HFFc6 (cell line): ENCODE measurements at places on chromosomes 2 and 18.

DNA sequence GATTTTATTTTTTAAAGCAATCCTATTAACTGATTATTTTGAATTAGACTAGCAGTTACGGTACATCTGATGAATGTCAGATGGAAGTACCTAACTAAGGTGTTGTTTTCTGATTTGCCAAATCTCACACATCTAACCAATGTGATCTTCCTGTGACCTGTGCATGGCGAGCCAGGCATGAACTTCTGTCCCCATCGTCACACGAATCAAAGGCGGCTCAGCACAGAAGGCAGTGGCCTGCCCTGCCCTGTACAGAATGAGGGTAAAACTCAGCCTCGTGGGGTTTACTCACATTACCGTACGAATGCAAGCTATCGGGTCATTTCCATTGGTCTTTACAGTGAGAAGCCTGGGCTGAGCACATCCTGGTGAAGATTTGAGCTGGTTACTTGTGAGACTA is 87.3 kb downstream of the WDSUB1 start:
- DNase-seq: no peak

DNA sequence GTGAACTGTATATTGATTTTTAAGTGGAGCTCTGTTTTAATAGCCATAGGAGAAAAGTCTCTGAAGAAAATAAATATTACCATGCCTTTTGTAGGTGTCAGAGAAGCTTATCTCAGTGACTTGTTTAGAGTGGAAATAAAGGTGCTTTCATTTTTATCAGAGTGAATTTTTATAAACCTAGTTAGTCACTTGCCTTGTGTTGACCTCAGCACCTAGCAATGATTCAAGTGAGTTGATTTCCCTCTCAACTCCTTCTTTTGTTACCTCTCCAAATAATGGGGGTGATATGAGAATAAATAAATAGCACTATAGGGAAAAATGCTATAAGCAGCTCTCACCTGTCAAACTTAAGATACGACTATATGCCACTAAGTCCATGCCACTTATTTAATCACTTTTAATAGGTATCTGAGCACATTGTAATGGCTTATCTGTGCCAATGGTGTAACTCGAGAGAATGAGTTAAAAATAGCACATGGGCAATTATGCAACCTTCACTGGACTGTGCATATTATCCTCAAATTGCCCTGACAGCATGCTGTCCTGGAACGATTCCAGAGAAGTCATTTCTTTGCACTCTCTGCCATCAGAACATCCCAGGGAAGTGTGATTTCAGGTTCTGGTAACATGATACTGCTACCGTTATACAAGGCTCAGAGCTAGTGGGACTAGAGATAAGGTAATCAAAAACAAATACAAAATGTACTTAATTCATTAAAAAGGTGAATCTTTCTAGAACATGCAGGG is 290.8 kb downstream of the CCDC85A start:
- DNase-seq: peak; percentile 54

GRCh38 chr2:144131042-144131441 is 388.9 kb downstream of the ZEB2 start:
- peak; percentile 40 for DNase-seq

- DNase-seq: no peak
These were observed 105.2 kb downstream of the GALNT14 start for GRCh38 chr2:31033032-31033431.

GRCh38 chr2:102386867-102387541 is 31.4 kb downstream of the IL18R1 start:
- no peak for DNase-seq

DNA sequence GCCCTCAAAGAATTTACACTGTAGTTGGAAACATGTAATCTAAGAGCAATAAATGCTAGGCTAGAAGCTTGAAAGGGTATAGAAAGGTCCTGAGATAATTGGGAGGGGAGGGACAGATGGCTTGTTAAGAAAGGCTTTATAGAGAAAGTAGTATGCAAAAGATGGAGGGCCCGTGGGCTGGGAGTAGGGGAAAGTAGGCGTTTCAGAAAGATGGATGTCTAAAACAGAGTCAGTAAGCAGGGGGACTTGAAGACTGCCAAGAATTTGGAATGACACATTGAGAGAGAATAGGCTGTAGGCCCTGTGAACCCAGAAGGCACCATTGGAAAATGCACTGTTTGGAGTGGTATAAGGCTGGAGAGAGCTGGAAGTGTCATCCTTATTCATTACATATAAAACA is 822 bp downstream of the PSMG2 start:
- DNase-seq: peak; percentile 35

- peak; percentile 41 for DNase-seq
These were observed 83.5 kb downstream of the COBLL1 start for GRCh38 chr2:164757934-164758695.

GRCh38 chr2:155690785-155691184 is 641.7 kb downstream of the NR4A2 start:
- DNase-seq: no peak

GRCh38 chr2:169110916-169111315 is 41.6 kb downstream of the DHRS9 start:
- DNase-seq: no peak

- no peak for DNase-seq
These were observed 5.3 kb downstream of the LHCGR start for GRCh38 chr2:48750128-48750739.

DNA sequence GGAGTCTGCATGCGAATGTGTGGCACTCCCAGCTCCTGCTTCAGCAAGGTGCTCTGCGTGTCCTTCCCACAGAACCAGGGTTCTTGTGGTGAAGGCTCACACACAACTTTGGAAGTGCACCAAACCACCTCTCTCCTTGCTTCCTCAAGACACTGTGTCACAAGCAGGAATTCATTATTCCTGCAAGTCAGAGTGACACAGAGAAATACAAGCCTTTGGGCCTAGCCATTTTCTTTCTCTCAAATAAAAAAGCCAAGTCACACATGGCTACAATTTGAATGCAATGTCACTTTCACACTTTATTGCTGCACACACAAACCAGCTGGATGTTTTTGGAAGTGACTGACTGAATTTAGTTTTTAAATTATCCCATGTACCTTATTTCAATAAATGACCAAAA is 30.1 kb upstream of the THOC1 start:
- no peak for DNase-seq

GRCh38 chr2:13524492-13524891 is 807.8 kb downstream of the TRIB2 start:
- DNase-seq: no peak

DNA sequence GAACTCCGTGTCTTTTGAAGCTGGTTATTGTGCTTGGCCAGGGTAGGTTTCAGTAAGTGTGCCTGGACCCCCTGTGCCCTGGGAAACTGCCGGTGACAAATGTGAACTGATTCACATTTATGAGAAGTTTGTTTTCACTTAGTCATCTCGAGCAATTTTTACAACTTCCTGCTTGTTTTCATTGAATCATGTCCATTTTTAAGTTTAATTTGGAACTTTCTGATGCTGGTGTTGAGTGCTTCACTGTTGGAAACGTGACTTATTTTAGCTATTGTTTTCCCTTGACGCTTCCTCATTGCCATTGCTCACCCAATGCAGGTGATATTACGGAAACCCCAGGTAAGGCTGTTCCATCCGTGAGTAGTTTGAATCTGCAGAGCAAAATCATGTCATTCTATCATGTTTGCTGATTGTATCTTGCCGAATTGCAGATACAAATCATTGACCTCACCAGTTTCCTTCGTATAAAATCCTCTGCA is 97.2 kb downstream of the RTN4 start:
- DNase-seq: peak; percentile 66

GRCh38 chr18:62596145-62597005 is 73.5 kb downstream of the ZCCHC2 start:
- no peak for DNase-seq

DNA sequence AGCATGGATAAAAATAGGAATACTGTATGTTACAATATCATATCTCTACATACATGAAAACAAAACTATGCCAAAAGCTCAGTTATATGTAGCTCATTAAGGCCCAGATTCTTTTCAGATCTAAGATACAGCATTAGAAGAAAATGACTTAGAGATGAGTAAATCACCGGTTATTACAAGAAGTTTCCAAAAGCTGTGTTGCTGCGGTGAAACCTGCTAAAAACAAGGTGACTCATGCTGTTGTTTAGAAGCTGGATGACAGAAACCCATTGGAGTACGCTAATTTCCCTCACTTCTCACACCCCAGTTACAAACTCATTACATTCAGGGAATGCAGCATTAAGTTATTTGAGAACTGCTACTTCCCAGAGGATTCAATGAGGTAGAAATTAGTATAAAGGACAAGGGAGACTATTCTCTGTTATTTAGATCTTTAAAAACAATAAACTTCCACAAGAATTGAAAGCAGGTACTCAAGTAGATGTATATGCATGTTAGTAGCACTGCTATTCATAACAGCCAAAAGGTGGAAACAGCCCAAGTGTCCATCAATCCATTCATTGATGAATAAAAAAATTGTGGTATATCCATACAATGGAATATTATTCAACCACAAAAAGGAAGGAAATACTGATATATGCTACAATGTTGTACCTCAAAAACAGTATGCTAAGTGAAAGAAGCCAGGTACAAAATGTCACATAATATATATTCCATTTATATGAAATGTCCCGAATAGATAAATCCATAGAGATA is 32.6 kb downstream of the RBKS start:
- peak; percentile 77 for DNase-seq

DNA sequence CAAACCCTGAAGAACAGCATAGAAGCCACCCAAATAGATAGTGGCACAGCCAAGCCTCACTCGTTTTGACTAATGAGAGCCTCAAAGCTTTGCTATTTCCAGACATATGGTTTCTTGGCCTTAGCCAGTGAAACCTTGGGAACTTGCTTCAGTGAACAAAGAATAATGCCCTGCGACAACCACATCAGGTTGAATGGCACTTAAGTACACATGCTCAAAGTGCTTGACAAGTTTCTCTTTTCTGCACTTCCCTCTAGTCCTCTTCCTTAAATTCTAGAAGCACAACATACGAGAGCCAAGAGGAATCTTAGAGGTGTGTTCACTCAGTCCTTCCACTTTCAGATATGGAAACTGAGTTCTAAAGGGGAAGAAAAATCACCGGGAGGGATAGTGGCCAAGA is 258.3 kb downstream of the HAUS1 start:
- DNase-seq: no peak

DNA sequence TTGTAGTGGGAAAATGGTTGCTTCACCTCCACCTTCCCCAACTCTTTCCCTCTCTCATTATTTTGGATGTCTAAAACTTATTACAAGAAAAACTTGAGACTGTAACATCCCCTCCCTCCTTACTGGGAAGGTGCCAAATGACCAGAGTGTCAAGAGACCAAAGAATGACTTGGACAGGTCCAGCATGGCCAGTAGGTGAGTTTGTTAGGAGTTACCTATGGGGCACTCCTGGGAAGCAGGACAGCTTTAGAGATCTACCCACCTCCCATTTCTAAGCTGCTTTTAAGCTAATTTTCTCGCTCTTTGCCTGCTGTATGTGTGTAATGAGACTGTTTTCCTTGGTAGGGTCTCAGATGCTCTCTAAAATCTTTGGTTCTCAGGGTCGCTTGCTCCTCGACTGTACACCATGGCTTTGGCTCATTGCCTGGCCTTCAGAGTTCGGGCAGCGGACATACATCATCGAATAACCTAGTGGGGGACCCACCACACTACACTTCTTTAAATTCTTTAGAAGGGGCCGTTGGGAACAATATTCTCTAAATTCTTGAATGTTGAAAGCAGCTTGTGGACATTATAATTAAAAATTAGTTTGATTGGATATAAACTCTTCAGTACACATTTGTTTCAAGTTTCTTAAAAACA is 45.2 kb downstream of the SLC30A6 start:
- DNase-seq: no peak

DNA sequence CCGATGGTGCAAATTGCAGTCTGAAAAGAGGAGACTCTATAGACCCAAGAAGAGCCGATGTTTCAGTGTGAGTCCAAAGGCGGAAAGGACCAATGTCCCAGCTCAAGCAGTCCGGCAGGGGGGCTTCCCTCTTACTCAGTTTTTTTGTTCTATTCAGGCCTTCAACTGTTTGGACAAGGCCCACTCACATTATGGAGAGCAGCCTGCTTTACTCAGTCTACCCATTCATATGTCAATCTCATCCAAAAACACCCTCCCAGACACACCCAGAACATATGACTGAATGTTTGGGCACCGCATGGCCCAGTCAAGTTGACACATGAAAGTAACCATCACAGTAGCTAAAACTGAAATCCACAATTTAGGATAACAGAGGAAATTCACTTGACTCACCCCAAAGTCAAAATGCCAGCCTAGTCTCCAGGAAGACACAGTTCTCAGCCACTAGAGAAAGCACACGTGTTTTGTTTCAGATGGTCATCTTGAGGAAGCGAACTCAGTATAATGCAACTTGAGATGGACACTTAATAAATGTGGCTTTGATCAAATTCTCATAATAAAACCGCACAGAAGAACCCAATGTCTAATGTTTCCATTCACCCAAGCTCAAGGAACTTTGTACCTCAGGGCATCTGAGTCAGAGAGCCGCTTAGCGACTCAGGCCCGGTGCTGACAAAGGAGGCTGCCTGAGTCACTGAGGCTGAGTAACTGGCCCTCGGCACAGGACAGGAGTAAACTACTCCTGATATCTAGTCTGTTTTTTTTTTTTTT is 2.4 kb downstream of the FHL2 start:
- peak; percentile 99 for DNase-seq

- DNase-seq: no peak
These were observed 6.0 kb downstream of the SRBD1 start for GRCh38 chr2:45605116-45605515.

GRCh38 chr2:2902547-2903281 is 474.9 kb downstream of the EIPR1 start:
- DNase-seq: no peak

DNA sequence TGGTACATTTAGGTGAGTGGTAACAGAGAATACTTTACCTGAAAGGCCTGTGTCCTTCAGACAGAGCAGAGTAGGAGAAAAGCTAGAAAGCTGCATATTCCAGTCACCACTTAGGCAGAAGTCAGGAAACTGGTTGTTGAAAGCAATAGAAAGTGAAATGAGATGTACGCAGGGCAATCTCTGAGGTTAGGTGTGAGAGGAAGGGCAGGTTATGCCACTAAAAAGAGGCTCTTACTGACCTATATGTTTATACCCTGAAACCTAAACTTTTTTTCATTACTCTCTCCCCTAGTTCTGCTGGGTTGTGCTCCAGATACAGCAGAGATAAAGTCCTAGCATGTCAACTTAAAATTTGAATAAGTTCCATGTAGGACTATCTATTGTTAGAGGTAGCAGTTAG is 93.5 kb downstream of the COX7A2L start:
- no peak for DNase-seq

DNA sequence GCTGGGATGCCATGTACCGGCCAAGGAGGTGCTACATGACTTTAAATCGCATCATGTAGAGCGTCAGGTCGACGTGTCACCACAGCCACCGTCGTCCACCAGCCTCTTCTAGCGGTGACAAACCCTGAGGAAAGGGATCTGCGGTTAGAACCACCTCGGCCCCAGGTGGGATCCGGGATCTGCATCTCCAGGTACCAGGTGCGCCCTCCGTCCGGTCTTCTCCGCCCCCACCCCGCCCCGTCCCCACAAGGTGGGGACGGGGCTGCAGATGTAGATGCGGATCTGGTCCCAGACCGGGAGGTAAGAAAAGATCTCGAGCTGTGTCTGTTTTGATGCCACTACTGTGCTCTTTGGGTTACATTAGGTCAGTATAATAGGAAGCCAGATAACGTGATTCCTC is 38.4 kb downstream of the C1D start:
- DNase-seq: no peak
